ENCODE measurements at places on chromosomes 5 and 9.

- DNase-seq: no peak
These were observed 1.0 kb upstream of the MEF2C start for GRCh38 chr5:88883836-88884607.

DNA sequence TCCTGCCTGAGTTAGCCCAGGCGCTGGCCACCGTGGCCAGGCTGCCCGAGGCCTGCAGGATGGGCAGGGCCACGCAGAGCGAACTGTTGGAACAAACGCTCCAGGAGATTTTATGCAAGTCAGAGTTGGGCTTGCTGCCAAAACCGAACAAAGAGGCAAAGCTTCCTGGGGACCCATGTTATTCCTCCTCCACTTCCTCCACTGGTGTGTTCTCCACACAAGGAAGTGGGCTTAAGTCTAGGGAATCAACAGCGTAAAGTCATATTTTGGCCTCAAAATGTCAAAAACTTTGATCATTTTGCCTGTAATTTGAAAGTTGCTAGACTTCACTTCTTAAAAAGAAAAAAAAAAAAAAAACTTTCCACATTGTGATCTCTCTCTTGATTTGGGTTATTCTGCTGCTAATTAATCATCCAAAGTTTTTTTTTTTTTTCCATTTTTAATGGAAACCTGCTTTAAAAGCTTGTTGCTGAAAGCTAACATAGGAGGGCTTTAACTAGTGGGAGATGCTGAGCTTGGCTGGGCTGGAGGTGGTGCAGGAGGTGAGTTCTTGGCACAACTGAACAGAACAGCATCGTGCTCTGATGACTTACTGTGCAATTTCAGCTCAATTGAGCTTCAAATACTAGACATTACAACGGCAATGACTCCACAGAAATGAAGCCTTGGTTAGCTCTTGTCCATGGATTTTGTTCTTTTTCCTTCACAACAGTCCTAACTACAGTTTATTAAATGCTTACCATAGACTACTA lies 73.0 kb downstream of the PTPDC1 start:
- DNase-seq: no peak

GRCh38 chr9:34563262-34563661 lies 26.3 kb downstream of the CNTFR start:
- no peak for DNase-seq

GRCh38 chr5:43034591-43034968 lies 5.5 kb downstream of the ANXA2R start:
- no peak for DNase-seq

GRCh38 chr9:6931913-6932312 lies 174.1 kb downstream of the KDM4C start:
- DNase-seq: no peak

DNA sequence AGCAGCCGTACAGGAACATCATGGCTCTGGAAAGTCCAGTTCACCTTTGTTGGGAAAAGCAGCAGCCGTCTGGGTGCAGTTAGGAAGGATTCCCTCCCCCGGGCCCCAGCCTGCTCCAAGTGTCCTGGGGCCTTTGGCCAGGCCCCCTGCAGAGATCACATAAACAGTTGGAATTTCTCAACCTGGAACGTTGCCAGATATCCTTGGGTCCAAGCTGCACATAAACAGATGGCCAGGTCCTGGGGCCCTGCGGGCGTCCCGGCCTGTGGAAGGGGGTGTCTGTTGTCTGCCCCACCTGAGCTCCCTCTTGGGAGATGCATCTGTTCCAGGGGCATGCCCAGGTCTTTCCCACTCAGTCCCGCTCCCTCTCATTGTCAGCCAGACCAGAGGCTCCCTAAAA lies 92.7 kb downstream of the COL5A1 start:
- DNase-seq: no peak

GRCh38 chr9:34518896-34519295 lies 3.9 kb downstream of the ENHO start:
- DNase-seq: no peak

GRCh38 chr5:72387985-72388384 lies 67.8 kb downstream of the PTCD2 start:
- DNase-seq: no peak

GRCh38 chr9:82720515-82720914 lies 342.4 kb downstream of the RASEF start:
- no peak for DNase-seq

DNA sequence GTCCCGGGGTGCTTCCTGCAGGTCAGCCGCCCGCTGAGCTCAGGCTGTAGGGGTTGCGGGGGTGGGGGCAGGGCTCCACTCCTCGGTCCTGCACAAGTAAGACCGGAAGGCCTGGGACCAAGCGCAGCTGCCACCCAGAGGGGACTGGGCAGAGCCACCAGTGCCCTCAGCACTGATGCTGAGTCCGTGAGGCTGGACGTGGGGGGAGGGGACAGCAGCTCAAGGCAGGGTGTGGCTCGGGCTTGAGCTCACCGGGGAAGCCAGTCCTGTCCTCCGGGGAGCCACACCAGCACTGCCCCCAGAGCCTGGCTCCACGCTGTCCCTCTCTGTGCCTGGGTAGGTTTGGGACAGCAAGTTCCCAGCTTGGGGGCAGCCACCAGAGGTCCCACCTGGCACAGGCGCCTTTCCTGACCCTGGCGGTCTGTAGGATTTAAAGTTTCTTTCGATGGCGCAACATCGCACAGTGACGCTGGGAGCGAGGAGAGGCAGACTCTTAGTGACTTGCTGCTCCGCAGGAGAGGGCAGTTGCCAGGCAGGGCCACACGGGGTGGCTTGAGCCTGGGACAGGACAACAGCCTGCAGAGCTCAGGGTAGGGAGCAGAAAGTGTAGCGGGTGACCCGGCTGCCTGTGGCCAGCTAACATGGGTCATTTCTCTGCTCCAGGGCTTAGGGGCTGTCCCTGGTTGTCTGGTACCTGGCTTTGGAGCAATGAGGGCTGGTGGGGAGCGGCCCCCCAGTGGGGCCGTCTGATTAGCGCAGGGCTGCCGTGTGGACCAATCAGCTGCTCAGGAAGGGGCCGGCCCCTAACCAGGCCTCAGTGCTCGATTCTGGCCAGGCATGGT lies 5.7 kb downstream of the LCN1 start:
- no peak for DNase-seq

DNA sequence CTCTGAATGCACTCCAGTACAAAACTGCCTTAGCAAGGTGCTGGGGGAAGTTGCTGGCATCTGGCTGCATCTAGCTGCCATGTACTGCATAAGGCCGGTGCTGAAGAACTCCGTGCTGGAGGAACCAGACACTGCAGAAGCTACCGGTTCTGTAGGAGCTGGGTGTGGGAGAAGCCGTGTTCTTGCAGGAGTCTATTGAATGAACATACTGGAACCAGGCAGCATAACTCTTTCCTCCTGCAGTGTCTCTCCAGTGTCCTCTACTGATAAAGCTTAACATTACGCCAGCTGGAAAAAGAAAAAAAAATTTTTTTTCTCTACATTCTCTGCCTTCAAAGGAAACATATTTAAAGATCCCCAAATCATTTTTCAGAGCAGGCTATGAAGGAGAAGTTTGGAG lies 38.5 kb downstream of the VPS13A start:
- DNase-seq: no peak

DNA sequence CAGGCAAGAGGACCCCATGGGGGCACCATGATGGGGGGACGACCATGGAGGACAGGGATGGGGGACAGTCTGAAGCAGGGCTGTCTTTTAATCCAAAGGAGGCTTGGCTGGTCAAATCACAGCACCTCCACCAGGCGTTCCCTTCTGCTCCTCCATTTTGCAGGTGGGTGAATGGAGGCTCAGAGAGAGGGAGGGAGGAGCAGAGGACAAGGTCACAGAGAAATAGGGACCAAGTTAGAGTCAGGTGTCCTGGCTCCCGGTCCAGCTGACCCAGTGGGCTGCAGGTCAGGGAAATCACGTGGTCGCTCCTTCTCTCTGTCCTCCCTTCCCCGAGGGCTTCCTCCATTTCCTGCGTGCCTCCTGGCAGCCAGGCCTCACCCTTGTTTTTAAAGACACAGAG lies 156.4 kb upstream of the SMIM23 start:
- no peak for DNase-seq

- DNase-seq: no peak
These were observed 55.3 kb downstream of the RANBP17 start for GRCh38 chr5:170917113-170917512.

DNA sequence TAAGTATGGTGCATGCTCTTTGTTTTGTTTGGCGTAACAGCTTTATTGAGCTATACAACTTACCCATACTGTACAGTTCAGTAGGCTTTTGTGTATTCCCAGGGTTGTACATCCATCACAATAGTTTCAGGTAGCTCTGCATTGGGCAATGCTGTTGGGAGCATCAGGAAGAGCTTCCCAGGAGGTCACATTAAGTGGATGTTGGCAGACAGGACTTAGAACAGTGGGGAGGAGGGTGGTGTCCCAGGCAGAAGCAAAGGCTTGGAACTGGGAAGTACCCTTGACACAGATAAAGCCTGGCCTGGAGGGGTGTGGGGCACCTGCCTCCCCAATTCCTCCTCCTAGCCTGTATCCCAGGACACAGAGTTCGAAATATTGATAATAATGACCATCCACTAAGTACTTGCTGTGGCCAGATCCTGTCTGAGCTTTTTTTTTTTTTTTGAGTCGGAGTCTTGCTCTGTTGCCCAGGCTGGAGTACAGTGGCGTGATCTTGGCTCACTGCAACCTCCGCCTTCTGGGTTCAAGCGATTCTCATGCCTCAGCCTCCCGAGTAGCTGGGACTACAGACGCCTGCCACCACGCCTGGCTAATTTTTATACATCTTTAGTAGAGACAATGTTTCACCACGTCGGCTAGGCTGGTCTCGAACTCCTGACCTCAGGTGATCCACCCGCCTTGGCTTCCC lies 1.3 kb downstream of the BBLN start:
- no peak for DNase-seq

DNA sequence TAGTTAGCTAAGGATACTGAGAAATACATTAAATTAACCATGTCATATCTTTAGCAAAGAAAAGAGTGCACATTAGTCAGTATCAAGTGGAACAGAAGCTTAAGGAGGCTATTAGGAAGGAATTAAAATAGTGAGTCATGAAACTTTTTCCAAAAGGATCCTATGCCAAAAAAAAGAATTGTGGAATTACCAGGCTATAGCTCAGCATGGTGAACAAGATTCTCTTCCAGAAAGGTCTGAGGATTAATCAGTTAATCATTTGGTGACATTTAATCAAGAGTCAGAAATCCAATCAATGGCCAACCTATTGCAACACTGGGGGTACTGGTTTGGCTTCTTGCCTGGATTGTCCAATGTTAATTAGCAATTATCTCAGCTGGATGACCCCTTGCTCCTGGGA lies 244.5 kb upstream of the NMUR2 start:
- no peak for DNase-seq

- no peak for DNase-seq
These were observed 36.6 kb upstream of the MIER3 start for GRCh38 chr5:56988490-56988889.

DNA sequence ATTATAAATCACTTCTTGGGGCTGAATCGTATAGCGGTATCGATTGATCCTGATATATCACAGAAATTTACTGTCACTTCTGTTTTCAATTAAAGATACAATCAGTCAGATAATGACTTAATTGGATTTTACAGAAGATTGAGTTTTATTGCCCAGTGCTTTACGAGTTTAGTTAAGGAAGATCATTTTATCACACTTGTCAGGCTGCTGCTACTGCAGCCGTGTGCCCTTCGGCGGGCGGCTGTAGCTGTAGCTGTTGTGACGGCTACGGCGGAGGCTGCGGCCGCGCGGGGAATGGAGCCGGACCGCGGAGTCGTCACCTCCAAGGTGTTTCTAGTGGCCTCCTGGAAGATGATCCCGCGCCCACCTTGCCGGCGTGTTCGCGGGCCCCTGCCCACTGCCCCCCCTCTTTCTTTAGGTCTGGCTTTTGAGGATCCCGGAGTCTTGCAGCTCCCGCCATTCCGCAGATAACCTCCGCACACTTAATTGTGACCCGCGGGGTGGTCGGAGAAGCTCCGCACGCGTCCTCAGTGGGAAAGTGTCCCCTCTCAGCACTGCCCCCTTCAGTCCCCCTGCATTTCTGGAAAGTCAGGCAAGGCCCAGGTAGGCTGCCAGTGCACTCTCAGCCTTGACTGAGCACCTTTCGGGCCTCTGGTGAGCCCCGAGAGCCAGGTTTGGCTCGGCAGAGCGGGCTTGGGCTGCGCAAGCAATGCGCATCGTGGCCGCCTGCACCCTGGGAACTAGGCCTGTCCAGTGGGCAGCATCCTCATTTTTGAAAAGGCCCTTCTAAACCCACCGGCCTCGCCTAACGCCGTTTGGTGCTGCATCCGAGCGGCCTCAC lies 6.9 kb upstream of the DMRT3 start:
- DNase-seq: no peak

- no peak for DNase-seq
These were observed 57.0 kb upstream of the MROH2B start for GRCh38 chr5:41127967-41128690.

GRCh38 chr9:125509476-125509875 lies 197.5 kb downstream of the MAPKAP1 start:
- DNase-seq: no peak

GRCh38 chr5:171520300-171521174 lies 101.1 kb downstream of the FGF18 start:
- DNase-seq: no peak

GRCh38 chr5:157926977-157927376 lies 68.0 kb upstream of the CLINT1 start:
- DNase-seq: no peak

DNA sequence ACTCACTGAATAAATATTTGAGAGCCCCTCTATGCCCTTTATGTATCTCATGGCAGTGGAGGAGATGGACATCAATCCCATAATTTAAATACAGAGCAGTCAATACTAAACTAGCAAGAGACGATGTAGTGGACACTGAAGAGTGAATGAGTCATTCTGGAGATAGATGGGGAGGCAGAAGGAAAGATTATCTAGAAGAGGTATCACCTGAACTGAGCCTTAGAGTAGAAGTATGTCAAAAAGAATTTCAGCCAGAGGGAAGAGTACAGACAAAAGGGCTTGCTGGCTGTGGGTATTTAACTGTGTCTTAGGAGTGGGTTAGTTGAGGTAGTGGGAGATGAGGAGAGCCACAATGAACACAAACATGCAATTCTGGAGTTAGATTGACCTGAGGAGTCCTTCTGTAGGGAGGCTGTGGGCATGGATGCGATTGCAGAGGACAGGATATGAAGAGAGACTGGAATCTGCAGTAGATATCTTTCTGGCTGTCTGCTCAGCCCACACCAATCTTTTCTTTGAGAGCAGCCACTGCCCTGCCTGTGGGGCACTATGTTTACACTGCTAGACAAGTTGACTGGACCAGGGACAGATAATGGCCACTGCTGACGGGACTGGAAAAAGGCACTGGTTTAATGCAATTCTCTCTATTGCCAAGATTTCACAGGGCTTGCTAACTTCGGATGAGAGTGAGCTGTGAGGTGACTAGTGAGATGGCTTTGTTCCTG lies 63.9 kb upstream of the NR5A1 start:
- no peak for DNase-seq

GRCh38 chr9:68704814-68705530 lies at the start of gene PIP5K1B:
PIP5K1B (plus strand) TSS chr9:68705240; CDS start chr9:68822615, 117,375 bp downstream.
- DNase-seq: peak; percentile 16

GRCh38 chr9:82829818-82830217 lies 233.1 kb downstream of the RASEF start:
- DNase-seq: no peak

Data from CD4-positive, alpha-beta T cell treated with Interleukin-12 subunit alpha and Interleukin-12 subunit beta, for 1 hour (primary cell).